Amniotic stem cell (primary cell): ENCODE measurements at places on chromosomes 11 and 22.

GRCh38 chr11:32087597-32087996 lies 3.3 kb upstream of the RCN1 start:
- DNase-seq = no peak

GRCh38 chr11:76615950-76616349 lies 54.6 kb downstream of the LRRC32 start:
- DNase-seq = no peak

- no peak for DNase-seq
Observed at GRCh38 chr11:65655570-65656332, 7.0 kb downstream of the RELA start.

DNA sequence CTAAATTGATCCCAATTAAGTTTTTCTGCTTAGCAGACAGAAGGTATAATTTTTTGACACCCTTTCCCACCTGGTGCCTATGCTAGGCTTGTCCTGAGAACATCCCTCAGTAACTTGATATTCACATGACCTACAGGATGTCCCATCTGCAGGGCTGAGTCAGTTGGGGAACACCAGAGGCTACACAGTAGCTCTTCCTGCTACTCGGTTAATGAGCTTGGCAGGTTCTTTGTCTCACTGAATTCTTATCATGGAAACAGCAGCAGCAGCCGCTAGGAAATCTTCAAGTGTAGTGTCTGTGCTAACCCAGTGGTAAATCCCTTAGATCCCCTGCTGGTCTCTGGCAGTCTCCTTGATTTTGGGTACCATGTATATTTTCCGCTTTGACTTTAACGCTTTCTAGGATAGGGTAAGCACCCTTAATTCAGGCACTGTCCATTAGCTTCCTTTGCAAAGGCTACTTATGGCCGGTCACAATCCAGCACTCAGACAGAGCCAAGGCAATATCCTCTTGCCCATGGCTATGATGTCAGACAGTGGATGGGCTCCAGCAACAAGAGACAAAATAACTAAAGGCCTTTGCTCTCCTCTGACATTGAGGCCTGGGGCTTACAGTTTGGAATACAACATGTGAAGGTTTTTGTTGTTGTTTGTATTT lies 8.5 kb downstream of the MRPL16 start:
- DNase-seq = no peak

DNA sequence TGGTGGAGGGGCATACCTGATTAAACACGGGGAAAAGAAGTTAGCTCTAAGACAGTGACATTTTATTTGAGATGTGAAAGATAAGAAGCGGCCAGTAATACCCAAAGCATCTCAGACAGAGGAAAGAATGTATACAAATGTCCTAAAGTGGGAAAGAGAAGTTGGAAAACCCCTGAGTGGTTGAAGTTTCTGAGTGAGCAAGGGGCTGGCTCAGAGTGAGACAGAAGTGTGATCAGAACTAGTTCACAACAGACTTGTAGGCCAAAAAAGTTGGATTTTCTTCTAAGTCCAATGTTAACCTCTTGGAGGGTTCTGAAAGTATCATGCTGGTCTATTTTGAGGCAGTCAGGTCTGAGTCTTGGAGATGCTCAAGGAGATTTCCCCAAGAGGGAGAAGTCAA lies 608.7 kb downstream of the SOX6 start:
- DNase-seq = no peak

GRCh38 chr11:110432713-110433392 lies 3.1 kb downstream of the FDX1 start:
- no peak for DNase-seq
